MCF 10A (cell line): ENCODE measurements at places on chromosomes 7 and 10.

DNA sequence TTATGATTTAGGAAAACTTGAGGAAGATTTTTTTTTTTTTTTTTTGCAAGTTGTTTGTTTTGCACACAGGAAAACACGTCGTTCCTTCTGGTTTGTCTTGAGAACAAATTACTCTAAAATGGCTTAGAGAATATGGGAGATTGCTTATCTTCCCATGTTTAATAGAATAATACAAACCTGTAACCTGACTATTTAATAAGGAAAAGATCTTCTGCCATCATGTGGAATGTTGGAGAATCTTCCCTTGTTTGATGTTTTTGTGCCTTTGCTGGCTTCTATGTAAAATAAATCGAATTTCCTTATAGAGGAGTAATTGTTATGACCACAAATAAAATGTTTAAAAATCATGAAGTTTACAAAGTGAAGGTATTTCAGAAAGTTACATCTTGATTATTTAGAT lies 818.8 kb downstream of the GATA3 start:
- DNase-seq, result peak; percentile 29

- peak; percentile 66 for DNase-seq
Measured at GRCh38 chr7:29748286-29749099, 57.8 kb upstream of the WIPF3 start.

DNA sequence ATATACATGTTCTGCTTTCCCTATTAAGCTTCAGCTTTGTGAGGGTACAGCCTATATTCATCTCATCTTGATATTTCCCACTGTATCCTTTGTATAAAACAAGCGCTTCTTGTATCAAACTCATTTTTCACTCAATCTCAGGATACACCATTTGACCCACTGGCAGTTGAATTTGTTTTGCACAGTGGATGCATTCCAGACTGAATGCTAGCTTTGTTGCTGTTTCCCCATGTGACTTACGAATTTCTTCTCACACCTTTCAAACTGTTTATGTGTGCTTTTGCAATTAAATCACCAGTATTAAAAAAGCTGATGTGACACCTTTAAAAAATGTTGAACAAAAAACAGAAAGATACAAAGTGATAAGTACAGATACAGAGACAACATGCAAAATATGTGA lies 180.9 kb downstream of the ZNF438 start:
- DNase-seq, result no peak

GRCh38 chr7:73831584-73831833 lies 713 bp downstream of the CLDN4 start:
- DNase-seq, result no peak

GRCh38 chr10:102678068-102678400 lies 33.8 kb downstream of the TRIM8 start:
- no peak for DNase-seq

- DNase-seq, result peak; percentile 64
Measured at GRCh38 chr10:93379731-93380575, 102.2 kb downstream of the MYOF start.

DNA sequence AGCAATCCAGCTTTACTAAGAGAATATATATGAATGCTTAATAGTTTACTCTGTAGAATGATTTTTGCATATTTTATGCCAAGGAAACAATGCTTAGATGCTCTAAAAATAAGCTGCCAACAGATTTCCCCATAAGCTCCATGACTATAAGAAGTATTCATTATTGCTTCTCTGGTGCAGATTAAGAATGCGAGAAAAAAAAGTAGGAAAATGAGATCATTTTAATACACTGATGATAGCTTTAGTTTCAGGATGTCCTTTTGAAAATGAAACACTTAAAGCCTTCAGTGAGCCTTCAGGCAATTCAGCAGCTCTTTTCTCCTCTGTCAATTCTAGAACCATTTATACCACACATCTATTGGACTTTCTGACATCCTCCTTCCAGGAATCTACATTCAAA lies 735.0 kb upstream of the POT1 start:
- no peak for DNase-seq

- peak; percentile 4 for DNase-seq
Measured at GRCh38 chr10:13206546-13207443, 27.4 kb downstream of the UCMA start.

DNA sequence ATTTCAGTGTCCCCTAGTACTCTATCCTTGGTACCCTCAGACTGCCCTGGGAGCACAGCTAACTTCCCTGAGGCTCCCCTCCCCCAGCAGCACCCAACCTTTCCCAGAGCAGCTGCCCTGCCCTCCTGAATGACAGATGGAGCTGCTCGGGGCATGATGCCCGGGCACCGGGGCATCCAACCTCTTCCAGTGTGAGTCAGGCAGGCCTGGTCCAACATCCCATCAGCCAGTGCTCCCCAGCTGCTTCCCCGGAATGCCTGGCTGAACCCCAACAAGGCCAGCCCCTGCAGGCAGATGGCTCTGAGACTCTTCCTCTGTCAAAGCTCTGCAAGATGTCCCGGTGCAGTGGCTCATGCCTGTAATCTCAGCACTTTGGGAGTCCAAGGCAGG lies 11.9 kb upstream of the TSPAN15 start:
- peak; percentile 91 for DNase-seq
